ENCODE measurements at places on chromosomes 1 and 21. TPM values are rescaled to one million over a fixed set of nuclear protein-coding genes. Genes with fewer than 3 reads are reported as not detected.
A peak's percentile ranks its signal among the peaks of the same experiment; 100 is the strongest.

The GBP2 gene
- total RNA-seq = 2.4 TPM

- DNase-seq = peak; percentile 16
These were observed 320.9 kb downstream of the ASTN1 start for GRCh38 chr1:176843352-176844297.

DNA sequence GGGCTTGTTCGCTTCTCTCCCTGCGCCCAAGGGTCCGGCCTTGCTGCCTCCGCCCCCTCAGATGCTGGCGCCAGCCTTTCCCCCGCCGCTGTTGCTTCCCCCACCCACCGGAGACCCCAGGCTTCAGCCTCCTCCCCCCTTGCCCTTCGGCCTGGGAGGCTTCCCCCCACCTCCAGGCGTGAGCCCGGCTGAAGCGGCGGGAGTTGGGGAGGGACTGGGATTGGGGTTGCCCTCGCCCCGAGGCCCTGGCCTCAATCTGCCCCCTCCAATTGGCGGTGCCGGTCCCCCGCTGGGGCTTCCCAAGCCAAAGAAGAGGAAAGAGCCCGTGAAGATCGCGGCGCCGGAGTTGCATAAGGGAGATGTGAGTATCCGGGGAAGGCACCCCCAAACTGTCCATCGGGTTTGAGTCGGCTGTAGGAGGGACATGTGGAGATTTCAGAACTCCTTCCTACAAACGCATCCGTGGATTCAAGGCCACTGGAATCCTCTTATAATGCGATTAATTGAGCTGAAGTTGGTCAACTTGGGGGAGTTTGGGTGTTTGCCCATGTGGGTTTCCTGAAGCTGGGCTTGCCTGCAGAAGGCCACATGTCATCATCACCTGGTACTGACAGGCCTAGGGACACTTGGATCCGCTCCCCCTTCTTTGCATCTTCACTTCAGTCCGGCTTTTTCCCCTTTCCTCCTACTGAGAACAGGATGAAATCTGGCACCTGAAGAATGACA is 707 bp downstream of the PRCC start:
- DNase-seq = peak; percentile 68

GRCh38 chr1:110570901-110571300 is 35.3 kb downstream of the KCNA2 start:
- no peak for DNase-seq

DNA sequence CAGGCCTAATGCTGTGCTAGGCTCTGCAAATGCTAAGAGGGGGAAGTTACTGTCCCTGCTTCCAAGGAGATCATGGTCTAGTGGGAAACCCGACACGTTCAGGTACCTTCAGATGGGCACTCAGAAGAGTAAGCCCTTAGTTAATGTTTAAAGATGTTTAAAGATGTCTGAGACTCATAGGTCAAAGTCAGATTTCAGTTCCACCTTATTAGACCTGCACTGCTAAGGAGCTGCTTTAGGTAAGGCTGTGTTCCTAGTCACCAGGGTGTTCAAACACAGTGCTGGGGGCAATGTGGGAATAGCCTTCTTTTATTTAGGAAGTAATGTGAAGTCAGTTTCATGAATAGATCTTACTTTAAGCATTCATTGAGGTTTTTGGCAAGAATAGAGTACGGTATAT is 3.8 kb upstream of the RUSC1 start:
- no peak for DNase-seq

The FOXO6 gene
- total RNA-seq = 0.83 TPM

DNA sequence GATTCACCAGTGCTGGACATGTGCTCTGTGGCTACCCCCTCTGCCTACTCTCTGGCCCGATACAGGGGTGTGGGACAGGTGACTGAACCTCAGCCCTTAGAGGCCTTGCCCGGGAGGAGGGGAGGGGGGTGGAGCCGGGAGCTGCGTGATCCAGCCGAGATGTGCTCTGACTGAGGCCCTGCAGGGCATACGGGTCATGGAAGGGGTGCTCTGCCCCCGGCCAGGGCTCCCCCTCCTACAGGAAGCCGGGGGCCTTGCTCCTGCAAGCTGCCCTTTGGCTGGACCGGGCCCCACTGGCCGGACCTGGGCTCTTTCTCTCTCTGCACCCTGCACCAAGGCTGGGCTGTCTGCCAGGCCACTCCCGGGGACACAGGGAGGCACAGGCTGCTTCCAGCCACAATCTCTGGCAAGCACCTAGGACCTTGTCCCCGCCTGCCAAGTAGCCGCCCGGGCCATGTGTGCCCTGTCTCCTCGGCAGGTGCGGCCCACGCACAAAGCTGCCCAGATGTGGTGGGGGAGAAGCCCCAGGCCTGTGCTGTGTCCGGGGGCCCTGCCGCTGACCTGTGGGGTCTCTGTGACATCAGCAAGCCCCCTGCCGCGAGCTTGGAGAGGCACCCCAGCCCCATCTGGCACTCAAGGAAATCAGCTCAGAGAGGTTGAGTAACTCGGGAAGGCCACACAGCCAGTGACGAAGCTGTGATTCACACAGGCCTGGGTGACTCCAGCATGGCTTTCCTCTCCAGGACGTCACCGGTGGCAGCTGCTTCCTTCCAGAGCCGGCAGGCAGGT is 1.5 kb downstream of the SCNN1D start:
- DNase-seq = peak; percentile 96

The NBPF3 gene
- 3.3 TPM for total RNA-seq

The PDIK1L gene
- total RNA-seq = 12.1 TPM

DNA sequence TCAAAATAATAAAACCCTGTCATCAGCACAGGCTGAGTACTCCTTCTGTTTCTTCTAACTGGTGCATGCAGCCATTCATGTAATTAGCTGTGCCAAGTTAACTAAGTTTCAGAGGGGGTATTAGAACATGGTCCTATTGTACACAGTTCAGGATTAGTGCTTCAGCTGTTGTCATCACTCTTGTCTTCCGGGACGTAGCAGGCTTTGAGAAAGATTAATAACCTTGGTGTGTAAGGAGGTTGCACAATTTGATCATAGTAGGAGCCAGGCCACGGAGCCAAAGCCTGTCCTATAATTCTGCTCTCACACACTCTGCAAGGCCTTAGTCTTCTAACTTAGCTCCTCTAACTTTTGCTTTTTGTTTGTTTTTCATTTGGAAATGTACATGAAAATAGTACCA is 44.7 kb downstream of the PTGFRN start:
- no peak for DNase-seq

DNA sequence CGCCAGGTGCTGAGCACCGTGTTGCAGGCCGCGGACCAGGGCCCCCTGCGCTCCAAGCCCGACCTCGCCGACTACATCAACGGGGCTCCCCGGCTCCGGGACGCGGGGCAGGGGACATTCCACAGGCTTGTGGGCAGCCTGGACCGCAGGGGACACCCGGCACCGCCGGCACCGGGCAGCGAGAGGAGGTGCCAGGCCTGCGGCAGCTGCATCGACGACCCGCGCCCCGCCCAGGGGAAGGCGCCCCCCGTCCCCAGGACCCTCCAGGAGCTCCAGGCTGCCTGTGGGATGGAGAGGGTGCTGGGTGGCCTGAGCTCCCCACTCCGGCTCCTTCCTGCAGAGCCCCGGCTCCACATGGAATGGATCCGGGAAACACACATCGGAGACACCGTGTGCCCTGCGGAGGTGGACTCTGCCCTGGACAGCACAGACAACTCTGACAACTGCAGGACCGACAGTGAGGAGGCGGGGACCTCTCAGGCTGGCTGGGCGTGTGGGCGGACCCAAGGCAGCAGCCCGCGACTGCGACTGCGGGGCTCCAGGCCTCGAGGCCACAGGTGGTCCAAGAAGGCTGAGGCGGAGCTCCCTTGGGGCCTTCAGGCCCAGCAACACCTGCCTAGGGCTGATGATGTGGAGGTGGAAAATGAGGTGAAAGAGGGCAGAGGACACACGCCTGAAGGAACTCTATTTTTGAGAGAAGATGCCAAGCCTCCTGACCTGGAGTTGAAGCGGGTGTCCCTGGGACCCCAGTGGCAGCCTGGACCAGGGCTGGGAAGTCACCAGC is 22.8 kb downstream of the KIAA1614 start:
- no peak for DNase-seq

- DNase-seq = peak; percentile 81
These were observed 777 bp downstream of the LRRC41 start for GRCh38 chr1:46302641-46303037.

The LIPI gene
- not detected for total RNA-seq
